EL (cell line): ENCODE measurements at places on chromosomes 11 and 22.

GRCh38 chr22:36586271-36586670, 57.3 kb upstream of the EIF3D start:
- DNase-seq, result no peak

GRCh38 chr11:122355968-122356367, 240.0 kb upstream of the BLID start:
- no peak for DNase-seq

DNA sequence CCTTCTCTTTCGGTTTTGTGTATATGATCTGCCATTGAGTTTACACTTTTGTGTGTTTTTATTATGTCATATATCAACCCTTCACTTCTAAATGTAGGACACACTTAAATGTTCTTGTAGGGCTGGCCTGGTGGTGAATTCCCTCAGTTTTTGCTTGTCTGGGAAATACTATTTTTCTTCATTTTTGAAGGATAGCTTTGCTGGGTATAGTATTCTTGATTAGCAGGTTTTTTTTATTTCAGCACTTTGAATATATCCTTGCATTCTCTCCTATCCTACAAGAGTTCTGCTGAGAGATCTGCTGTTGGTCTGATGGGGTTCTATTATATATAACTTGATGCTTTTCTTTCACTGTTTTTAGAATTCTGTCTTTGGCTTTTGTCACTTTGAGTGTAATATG, 79.1 kb downstream of the TECTA start:
- DNase-seq, result no peak

- DNase-seq, result no peak
Observed at GRCh38 chr11:93515441-93516025, 27.7 kb downstream of the SMCO4 start.

- DNase-seq, result no peak
Observed at GRCh38 chr22:49867303-49868265, 13.9 kb downstream of the ZBED4 start.

DNA sequence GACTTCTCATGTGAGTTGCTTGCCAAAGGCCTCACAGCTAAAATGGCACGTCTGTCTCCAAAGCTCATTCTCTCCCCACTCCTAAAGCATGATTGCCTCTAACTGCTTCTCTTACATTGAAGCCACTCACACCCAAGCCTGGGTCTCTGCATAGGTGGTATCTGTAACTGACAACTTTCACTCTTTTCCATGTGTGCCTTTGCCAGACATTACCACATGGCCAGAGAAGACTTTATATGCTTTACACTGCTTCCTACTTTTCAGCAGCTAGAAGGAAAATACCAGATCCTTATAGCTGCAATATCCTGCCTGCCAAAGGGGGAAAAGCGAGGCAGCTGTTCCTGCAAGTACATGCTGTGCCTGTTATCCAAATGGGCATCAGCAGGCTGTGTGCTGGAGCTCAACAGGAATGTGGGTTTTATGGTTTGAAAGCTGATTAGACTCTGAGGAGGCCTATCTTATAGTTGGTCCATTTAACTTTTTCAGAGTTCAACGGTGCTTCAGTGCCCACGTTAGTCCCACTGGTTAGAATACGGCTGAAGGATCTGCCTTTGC, 547.1 kb downstream of the RAB38 start:
- no peak for DNase-seq

- no peak for DNase-seq
Observed at GRCh38 chr11:73856031-73856567, 20.5 kb downstream of the COA4 start.

DNA sequence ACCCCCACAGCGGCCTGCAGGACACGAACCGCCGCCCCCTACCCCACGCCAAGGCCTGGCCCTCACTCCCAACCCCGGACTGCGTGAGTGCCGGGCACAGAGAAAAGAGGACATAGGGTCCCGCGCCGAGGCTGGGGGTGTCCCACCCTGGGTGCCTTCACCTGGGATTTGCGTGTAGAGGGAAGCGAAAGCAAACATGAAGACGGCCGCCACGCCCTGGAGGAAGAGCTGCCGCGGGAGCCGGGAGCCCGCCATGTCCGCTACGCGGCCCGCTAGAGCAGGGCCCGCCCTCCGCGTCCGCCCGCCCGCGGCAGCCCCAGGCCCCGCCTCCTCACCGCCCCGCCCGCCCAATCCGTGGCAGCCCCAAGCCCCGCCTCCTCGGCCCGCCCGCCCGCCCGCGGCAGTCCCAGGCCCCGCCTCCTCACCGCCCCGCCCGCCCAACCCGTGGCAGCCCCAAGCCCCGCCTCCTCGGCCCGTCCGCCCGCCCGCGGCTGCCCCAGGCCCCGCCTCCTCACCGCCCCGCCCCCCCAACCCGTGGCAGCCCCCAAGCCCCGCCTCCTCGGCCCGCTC, at the start of gene LMF2:
TSS of gene LMF2 (minus strand) at position 282 of the 570 bp plus-strand sequence. CDS start at position 255, 27 bp downstream.
- no peak for DNase-seq

- no peak for DNase-seq
Observed at GRCh38 chr22:23583836-23584235, 3.7 kb upstream of the IGLL1 start.

- peak; percentile 67 for DNase-seq
Observed at GRCh38 chr11:85867751-85868150, 12.6 kb downstream of the CCDC83 start.

GRCh38 chr22:25134028-25134427, 65.6 kb upstream of the CRYBB3 start:
- DNase-seq, result no peak

DNA sequence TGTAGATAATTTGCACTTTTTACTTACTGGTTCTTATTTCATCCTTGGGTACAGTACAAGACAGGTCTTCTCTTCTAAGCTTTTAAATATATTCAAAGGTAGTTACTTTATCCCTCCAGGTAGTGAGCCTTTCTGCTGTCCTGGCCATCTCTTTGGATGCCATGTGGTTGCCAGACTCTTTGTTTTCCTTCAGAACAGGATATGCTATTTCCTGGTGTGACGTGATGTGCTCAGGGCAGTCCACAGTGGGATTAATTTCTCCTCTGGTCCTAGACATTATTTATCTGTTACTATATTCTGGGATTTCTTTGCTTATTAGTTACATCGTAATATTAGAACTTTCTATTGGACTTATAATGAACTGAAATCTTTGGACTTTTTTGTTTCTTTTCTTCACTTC, 63.7 kb downstream of the PPP6R3 start:
- no peak for DNase-seq

DNA sequence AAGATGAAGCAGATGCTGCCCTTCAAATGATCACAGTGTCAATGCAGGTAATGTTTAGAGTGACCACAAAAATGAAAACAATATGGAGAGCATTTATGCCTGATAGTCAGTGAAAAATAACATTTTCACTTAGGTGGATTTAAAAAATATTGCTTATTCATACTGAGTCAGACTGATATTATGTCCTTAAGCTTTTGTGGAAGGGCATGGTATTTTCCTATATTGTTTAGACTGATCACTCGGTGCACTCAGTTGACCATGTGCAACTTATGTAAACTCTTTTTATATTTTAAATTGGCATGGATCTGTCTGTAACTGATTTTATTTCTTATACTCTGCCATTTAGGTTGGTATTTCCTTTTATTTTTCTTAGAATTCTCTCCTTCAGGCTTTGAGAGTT, 106.6 kb downstream of the DYNC2H1 start:
- no peak for DNase-seq

GRCh38 chr11:8015753-8016239, 28.7 kb downstream of the EIF3F start:
- DNase-seq, result peak; percentile 57

DNA sequence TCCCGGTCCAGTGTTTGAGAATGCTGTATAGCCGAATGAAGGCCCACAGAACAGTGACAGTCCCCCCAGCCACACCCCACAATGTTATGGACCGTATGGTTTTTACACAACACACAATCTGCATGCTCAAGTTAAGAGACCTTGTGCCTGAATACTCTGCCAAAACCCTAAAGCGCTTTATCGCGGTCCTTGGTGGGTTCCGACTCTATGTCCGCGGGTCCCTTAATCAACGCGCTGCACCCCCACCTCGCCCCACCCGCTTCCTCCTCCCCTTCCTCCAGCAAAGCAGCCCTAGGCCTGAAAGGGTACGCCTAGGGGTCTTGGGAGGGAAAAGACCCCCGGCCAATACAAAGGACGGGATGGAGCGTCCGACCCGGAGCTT, 442 bp downstream of the COPB1 start:
- peak; percentile 28 for DNase-seq

DNA sequence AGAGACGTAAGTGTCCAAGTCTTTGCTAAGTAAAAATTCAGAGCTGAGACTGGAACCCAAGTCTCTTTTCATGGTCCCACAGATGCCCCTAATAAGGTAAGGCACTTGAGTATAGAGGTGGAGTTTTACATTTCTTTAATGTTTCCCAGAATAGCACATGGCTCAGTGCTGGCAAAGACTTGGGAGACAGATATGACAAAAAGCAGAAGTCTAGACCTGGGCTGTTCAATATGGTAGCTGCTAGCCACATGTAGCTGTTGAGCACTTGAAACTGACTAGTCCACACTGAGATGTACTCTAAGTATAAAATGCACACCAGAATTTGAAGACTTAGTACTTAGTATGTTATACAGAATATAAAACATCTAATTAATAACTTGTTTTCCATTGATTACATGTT, 17.6 kb downstream of the VSTM5 start:
- no peak for DNase-seq

GRCh38 chr11:96035031-96035739, 111.3 kb upstream of the MTMR2 start:
- no peak for DNase-seq

- DNase-seq, result no peak
Observed at GRCh38 chr11:60927600-60927999, 3.3 kb downstream of the TMEM132A start.

DNA sequence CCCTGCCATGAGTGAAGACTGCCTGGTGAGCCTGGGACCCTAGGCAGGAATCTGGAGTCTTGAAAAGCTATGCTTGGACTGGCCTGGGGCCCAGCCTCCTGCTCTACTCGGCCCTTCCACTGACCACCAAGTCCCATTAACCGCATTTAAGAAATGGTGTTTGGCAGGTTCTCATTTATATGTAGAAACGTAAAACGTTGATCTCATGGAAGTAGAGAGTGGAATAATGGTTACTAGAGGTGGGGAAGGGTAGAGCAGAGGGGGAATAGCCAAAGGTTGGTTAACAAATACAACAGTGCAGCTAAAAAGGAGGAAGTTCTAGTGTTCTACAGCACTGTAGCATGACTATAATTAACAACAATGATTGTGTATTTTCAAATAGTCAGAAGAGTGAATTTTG, 72.9 kb upstream of the EED start:
- no peak for DNase-seq

DNA sequence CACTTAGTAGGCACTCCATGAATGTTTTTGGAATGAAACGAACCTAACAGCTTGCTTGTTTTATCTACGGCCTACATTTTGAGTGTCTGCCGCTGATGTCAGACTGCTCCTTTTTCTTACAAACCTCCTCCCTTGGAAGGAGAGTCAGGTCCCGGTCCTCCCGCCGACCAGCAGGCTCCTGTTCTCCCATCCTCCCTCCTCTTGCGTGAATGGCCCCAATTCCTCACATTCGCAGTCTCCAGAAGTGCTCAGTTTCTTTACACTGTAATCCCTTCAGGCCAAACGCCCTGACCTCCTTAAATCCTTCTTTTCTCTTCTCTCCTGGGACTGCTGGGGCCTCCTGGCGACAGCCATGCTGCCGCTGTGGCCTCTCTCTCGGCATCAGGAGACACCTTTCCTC, 82.6 kb upstream of the CSNK2A3 start:
- DNase-seq, result no peak

GRCh38 chr11:96357794-96358193, 14.8 kb upstream of the MAML2 start:
- DNase-seq, result no peak

DNA sequence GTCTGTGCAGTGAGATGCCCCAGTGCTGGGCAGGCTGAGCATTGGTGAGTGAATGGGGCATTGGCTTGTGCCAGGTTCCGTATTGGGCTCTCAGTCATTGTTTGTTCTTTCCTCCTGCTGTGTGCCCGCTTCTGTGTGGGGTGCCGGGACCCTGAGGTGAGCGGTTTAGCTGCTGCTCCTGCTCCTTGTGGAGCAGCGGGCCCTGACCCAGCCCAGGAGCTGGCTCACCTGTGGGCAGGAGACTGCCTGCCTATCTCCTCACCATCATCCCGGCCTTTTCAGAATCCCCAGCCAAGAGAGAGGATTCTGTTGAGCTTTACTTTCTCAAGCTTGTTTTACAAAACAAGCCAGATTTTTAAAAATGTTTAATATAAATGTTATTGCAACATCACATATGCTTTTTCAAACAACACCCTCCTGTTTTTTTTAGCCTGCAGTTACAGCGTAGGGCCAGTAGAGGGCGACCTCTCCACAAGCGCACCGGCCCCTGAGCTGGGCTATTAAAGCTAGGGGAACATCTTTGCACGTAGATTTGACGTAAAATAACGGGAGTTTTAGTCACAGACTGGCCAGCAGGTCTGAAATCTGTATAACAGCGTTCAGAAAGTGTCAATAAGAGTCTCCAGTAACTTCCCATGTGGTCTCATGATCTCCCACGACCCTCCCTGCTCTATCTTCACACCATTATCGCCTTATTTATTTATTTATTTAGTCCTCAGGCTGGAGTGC, 25.1 kb upstream of the RELT start:
- DNase-seq, result peak; percentile 73

GRCh38 chr22:44724416-44724815, 22.4 kb downstream of the PRR5 start:
- no peak for DNase-seq

DNA sequence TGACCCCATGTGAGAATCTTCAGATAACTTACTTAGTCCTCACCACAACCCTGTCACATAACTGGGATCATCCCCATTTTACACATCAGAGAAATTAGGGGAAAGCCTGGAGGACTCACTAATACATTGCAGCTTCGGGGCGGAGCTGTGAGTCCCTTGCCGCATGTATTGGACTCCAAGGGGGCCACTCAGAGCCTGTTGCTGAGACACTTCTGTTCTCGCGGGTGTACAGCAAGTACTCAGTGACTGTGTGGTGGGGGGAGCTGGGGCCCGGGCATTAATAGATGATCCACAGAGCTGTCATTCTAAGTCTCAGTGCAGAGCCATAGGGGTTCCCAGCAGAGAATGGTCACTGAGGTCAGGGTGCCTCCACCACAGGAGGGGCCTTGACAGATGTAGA, 13.5 kb downstream of the OAF start:
- DNase-seq, result no peak

DNA sequence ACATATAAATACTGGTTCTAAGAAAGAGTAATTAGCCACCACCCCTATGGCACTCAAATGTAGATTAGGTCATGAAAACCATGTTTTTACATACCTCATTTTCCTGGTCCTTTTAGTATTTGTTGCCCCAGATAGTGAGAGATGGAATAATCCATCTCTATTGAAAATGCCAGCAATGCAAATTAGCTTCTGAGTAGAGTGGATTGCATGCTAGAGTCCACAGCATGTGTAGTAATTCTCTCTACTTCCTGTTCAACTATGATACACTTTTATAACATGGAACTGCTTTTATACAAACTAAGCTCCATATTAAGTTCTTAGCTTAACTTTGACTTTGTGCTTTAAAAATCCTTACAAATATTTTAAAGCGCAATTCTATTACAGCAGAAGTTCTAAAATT, 73.2 kb downstream of the TRPC6 start:
- DNase-seq, result no peak

- DNase-seq, result no peak
Observed at GRCh38 chr11:65545853-65546216, 12.3 kb downstream of the LTBP3 start.

GRCh38 chr11:115497303-115497702, 6.9 kb downstream of the CADM1 start:
- no peak for DNase-seq
